Trophoblast cell (in vitro differentiated cells and primary cell): ENCODE measurements at places on chromosomes 1 and 21.
A peak's percentile ranks its signal among the peaks of the same experiment; 100 is the strongest.

GRCh38 chr1:86860424-86860823, 53.5 kb downstream of the SELENOF start:
- DNase-seq, result no peak

DNA sequence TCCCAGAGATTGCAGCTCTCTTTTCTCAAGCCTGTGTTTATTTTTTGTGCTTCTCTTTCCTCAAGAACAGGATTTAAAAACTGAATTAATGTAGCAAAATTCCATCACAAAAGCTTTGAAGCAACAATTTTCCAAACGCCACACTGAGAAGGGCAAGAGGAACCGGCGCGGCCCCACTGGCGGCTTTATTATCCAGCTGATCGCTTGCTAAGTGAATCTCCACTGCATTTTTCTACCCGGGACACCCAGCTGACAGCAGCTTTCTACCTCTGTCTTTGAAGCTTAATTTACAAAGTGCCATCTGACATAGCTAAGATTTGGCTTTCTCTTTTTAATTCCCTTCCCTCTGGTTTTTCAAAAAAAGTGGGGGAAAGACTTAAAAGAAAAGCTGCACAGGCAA, 369.3 kb upstream of the C1orf174 start:
- no peak for DNase-seq

DNA sequence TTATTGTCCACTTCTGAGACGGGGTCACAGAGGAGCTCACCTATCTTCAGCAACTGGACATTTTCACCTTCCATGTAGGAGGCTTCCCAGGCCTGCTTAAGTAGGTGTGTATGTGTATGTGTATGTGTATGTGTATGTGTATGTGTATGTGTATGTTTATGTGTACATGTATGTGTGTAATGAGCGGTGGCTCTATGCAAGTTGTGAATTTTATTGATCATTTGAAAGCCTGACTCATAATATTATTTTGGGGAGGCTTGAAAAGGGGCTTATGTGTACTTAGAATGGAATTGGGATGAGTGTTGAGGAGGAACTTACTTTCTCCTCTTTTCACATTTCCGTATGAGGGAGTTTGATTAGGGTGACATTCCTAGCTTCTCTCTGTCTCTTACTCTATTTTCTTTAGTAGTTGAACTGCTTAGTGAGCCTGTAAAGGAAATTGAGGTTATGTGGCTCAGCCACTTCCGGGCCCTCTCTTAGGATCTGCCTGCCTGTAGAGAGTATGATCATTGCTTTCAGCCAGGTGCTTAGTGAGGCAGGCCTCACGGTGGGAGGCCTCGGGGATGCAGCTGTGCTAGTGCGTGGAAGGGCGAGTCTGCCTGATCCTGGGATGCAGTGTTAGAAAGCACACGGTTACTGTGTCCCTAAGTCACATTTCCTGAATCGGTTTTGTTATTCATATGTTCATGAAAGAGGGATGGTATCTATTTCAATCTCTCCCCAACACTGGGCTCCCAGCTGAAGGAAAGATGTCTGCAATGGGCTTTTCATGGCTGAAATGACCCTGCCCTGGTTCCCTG, 61.0 kb downstream of the IER5 start:
- DNase-seq, result no peak

DNA sequence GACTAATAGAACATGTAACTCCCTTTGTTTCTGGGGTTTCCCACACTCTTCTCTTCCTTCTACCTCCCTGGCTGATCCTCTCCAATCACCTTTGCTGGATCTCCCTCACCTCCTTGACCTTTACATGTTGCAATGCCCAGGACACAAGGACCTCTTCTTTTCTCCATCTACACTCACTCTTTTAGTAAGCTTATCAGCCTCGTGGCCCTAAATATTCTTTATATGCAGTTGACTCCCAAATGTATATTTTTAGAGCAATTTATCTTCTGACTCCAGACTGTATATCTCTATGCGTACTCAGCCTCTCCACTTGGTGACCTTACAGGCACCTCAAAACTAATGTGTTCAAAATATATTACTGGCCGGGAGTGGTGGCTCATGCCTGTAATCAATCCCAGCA, 18.4 kb upstream of the CLSPN start:
- no peak for DNase-seq

- DNase-seq, result no peak
Measured at GRCh38 chr1:11938722-11939526, 4.4 kb downstream of the PLOD1 start.

- DNase-seq, result peak; percentile 81
Measured at GRCh38 chr21:37176716-37177115, 90.4 kb downstream of the VPS26C start.

GRCh38 chr1:1085171-1085841, 11.2 kb upstream of the RNF223 start:
- no peak for DNase-seq

DNA sequence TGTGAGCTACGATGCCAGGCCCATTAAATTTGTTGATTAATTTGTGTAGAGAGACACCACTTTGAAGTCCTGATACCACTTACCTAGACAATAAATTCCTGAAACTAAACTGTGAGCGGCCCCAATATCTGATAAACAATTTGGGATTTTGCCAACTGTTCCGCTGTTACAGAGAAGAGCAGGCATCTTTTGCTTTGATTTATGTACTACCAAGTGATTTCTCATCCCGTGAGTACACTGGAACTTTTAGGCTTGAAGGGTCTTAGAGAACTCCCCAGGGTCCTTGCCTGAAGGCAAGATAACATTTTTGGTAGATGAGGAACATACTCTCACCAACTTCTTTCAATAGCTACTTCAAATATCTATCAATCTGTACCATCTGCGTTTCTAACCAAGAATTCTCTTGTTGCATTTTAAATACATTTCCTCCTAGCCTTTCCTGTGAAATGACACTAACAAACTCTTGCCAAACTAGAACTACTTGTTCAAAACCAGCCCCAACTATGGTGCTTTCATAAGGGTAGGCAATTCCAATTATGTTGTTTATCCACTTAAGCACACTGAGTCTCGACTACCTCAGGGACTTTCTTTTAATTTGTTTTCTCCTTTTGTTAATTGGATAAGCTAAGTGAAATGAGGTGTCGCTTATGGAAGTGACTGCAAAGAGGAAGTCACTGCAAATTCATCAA, 23.2 kb upstream of the SLC30A1 start:
- DNase-seq, result peak; percentile 54

- DNase-seq, result no peak
Measured at GRCh38 chr1:234884701-234885100, 243.9 kb downstream of the TOMM20 start.

DNA sequence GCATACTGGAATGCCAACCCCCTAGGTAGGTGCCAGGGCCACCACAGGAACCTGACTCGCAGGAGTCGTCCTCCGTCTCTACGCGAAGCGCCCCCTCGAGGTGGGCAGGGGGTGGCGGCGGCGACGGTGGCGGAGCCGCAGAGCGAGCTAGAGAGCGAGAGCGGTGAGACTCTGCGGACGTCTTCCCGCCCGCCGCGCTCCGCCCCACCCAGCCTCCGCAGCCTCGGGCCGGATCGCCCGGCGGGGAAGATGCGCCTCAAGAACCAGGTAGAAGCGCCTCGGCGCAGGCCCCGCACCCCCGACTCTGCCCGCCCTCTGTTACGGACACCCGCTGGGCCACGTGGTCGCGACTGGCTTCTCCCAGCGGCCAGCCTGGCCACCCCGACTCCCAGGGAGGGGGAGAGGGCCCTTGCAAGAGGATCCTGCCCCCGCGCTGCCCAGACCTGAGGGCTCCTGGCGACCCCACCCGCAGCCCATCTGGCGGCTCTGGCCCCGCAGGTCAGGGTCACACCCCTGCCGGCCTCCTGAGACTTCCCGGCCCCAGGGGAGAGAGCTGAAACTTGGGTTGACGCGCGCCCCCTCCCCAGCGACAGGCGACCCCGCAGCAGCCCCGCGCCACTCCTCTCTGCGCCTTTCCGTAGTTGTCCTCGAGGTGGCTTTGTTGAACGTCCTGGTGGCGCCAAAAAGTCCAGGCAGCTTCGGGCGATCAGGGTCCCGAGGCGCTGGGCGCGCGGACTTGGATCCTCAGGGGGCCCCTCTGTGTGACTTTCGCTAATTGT, 24.4 kb upstream of the AGBL4 start:
- peak; percentile 16 for DNase-seq

- no peak for DNase-seq
Measured at GRCh38 chr1:226370144-226370923, 37.6 kb downstream of the PARP1 start.

DNA sequence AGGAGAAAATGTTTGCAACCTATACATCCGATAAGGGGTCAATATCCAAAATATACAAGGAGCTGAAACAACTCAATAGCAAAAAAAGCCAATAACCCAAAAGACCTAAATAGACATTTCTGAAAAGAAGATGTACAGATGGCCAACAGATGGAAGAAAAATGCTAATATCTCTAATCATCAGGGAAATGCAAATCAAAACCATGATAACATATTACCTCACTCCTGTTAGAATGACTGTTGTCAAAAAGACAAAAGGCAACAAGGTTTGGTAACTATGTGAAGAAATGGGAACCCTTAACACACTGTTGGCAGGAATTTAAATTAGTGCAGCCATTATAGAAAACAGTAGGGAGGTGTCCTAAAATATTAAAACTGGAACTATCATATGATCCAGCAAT, 74.7 kb downstream of the LEPR start:
- peak; percentile 87 for DNase-seq

GRCh38 chr1:19328486-19328885, 16.4 kb downstream of the SLC66A1 start:
- no peak for DNase-seq

DNA sequence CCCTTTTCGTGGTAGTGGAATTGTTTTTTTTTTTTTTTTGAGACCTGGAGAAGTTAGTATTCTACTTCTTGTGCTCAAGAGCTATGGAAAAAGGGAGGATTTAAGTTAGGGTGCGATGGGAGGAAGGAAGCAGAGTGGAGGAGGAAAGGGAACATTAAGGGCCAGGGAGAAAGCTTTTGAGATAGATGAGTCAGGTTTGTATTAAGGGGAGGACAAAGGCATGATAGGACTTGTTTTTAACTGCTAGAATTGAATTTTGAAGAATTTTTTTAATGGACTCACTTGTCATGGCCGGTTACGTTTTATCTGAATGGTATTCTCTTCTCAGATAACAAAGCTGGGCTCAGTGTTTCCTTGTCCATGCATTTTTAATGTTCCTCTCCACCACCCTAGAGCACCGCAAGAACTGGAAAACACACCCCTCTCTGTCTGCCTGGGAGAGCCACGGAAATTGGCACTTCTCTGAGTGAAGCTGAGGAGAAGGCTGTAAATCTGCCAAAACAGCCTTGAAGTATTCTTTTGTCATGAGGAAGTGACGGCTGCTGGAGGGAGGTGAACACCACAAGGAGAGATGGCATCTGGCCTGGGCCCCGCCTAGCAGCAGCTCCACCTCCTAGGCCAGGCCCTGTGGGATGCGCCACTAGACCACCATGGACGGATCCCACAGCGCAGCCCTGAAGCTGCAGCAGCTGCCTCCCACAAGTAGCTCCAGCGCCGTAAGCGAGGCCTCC, 3.5 kb downstream of the NIPAL3 start:
- DNase-seq, result no peak

DNA sequence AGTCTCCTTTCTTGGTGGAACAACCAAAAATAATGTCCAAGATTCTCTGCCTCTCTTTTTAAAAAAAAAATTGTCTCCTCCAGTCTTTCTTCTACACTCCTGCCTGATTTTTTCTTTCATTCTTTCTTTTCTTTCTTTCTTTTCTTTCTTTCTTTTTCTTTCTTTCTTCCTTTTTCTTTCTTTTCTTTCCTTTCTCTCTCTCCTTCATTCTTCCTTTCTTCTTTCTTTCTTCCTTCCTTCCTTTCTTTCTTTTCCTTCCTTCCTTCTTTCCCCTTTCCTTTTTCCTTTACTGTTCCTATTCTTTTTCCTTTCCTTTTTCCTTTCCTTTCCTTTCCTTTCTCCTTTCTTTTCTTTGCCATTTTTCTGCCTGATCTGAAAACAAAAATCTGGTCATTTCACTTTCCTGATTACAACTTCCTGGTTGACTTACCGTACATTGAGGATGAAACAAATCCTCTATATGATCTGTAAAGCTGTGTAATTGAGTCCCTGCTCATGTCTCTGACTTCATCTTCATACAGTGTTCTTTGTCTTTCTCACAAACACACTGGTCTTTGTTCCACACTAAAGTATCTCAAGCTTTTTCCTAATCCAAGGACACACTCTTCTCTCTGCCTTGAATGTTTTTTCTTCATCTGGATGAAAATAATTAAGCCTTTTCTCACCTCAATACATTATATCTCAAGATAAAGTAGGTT, 6.1 kb upstream of the KRTAP23-1 start:
- DNase-seq, result no peak

- DNase-seq, result peak; percentile 79
Measured at GRCh38 chr1:41322835-41323234, 38.4 kb upstream of the FOXO6 start.

DNA sequence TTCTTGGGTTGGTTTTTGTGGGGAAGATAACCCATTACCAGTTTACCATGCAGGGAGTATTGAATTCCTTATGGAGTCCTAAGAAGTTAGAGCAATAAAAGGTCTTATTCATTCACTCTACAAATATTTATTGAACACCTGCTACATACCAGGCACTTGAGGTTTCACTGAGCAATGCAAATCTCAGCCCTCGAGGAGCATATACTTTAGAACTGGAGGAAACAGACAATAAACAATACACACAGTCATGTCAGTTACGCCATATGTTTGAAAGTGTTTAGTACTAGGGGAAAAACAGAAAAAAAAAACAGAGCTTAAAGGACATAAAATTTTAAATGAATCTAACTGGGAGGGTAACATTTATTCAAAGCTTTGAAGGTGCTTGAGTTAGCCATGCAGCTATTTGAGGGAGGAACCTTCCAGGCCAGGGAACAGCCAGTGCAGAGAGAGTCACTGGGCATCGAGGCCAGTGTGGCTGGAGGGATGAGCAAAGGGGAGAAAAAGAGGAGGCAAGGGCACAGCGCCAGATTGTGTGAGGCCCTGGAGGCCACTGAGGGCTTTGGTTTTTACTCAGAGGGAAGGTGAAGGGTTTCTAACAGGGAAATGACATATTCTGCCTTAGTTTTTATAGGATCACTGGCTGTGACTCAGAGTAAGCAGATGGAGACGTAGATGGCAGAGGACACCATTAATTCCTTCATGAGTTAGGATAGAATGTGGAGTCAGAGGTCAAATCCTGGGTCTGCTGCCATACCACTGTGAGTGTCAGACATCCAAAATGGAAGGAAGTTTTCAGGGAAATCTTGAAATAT, 32.7 kb downstream of the C1orf21 start:
- peak; percentile 23 for DNase-seq

DNA sequence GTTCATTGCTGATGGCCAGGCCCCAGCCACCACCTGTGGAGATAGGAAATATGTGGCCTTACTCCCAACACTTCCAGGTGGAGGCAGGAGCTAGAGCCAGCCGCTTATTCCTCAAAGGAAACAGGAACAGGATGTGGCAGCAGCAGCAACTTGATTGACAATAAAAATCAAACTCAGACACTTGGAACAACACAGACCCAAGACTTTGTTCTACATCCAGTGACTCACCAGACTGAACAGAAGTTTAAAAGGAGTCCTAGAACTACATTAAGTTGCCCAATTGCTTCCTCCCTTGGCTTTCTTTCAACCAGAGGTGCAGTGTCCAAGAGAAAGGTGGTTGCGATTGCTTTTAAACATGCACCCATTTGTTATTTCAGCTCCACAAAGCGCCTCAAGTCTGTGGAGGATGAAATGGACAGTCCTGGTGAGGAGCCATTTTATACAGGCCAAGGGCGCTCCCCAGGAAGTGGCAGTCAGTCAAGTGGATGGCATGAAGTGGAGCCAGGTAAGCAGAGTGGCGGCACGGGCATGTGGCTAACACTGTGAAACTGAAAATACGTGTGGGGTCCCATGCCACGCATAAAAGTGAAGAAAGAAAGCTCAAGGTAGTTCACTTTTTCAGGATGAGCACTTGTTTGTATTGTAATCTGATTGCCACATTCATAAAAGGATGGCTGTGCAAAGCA, 276.6 kb downstream of the NFIA start:
- no peak for DNase-seq
